ENCODE measurements at places on chromosomes 3 and 15. TPM values are rescaled to one million over a fixed set of nuclear protein-coding genes. Genes with fewer than 3 reads are reported as not detected.

The SCAMP5 gene
- total RNA-seq, result 1.5 TPM

- no peak for DNase-seq
- H3K27me3 ChIP-seq, result no peaks in the 10 kb centered on the region
- H3K4me3 ChIP-seq, result no peak overlapping the region
- no peak overlapping the region for H3K27ac ChIP-seq
- H3K4me1 ChIP-seq, result no peaks in the 10 kb centered on the region
- no peaks in the 10 kb centered on the region for H3K36me3 ChIP-seq
Observed at GRCh38 chr15:62277816-62278394, 112.8 kb upstream of the C2CD4B start.

DNA sequence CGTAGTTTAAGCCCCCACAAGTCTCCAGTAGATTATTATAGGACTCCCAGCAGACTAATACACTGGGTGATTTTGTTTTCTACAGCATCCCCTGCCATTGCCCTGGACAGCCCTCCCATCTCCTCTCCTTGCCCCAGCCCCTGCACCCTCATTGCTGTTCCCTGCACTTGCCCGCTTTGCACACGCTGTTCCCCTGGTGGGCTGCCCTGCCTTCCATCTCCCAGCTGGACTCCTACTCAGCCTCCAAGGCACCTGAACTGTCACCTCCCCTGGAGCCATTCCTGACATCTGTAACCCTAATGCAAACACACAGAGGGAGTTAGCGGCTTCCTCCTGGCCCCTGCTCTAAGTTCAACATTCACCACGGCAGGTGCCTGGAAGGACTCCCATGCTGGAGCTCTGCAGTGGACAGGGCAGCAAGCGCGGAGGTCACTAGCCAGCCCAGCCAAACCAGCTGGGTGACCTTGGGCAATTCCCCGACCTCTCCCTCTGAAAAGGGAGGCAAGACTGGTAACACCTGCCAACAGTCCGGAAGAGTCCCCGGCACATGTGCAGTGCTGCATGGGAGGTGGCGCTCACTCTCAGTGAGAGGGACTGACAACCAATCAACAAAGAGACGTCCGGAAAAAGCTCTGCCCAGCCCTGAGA is 38.8 kb upstream of the IQSEC1 start:
- H3K36me3 ChIP-seq, result no peaks in the 10 kb centered on the region
- H3K4me1 ChIP-seq, result no peaks in the 10 kb centered on the region
- H3K27ac ChIP-seq, result no peak overlapping the region
- H3K27me3 ChIP-seq, result no peaks in the 10 kb centered on the region

- no peaks in the 10 kb centered on the region for H3K27me3 ChIP-seq
- no peak for DNase-seq
- no peak overlapping the region for H3K4me3 ChIP-seq
- H3K27ac ChIP-seq, result peak overlapping the region; percentile 97
- peaks cover 33% of the 10 kb centered on the region for H3K4me1 ChIP-seq
- H3K36me3 ChIP-seq, result no peaks in the 10 kb centered on the region
Observed at GRCh38 chr15:66839506-66840112, 137.6 kb downstream of the SMAD6 start.

DNA sequence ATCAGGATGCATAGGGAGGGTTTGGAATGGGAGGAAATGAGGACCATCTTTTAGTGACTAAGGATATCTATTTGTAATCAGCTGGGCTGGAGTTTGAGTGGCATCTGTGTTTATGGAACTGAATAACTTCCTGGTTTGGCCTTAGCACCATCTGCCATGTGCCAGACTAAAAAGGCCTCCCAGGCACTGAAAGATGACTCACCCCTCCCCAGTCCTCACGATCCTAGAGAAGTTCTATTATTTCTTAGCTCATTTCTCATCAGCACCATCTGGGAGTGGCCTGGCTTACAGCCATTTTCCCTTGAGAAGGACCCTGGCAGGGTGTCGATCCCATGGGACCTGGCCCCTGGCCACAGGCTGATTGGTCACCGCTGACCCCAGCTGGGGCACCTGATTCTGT is 23.9 kb upstream of the CTXND1 start:
- no peak overlapping the region for H3K27ac ChIP-seq
- H3K4me1 ChIP-seq, result no peaks in the 10 kb centered on the region
- no peak overlapping the region for H3K4me3 ChIP-seq
- DNase-seq, result no peak

GRCh38 chr3:36893826-36894225 is 51.0 kb downstream of the TRANK1 start:
- no peak for DNase-seq
- H3K36me3 ChIP-seq, result peaks cover 16% of the 10 kb centered on the region
- H3K27ac ChIP-seq, result no peak overlapping the region
- H3K27me3 ChIP-seq, result no peaks in the 10 kb centered on the region
- peaks cover 3% of the 10 kb centered on the region for H3K4me1 ChIP-seq

DNA sequence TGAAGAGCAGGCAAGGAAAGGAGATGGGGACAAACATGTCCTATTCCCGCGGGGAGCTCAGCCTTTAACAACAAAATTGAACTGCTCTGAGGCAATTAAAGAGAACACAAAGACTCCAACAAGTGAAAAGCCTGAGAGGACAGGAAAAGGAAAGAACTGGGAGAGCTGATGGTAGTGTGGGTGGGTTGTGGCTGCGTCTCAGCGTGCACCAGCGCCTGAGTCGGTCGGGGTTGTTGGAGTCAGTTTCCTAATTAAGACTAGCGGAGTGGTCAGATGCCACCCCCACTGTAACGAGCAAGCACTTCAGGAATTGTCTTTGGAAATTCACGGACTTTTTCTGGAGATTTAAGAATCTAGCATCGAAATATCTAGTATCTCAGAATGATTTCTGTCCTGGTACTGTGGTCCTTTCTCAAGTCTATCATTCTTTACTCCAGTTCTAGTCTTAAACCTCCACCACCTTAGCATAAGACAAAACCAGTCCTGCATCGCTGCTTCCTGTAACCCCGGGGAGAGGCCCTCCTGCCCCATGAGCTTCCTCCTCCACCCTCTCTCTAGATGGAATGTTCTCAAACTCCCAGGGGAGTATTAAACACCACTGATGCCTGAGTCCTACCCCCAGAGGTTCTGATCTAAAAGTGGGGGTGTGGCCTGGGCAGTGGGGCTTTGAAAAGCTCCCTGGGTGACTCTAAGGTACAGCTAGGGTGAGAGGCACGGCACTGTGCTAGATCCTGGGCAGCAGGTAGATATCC is 104.0 kb downstream of the CYP19A1 start:
- no peak overlapping the region for H3K4me3 ChIP-seq
- no peak overlapping the region for H3K27ac ChIP-seq
- no peaks in the 10 kb centered on the region for H3K27me3 ChIP-seq
- no peaks in the 10 kb centered on the region for H3K4me1 ChIP-seq
- H3K36me3 ChIP-seq, result no peaks in the 10 kb centered on the region

DNA sequence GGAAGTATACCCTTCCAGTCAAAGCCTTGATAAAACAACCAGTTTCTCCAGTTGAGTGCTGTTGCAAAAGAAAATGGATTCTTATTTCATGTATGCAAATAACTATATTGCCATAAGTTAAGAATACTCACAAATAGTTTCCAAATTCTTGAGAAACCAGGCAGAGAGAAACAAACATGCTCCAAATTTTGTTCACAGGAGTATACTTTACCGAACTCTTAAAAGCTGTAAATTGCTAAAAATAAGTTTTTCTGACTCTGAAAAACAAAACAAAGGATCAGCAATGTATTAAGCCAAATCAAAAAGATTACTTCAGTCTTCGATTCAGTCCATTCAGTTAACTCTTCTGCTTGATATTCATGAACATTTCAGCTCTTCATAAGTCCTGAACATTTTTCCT is 646.5 kb downstream of the MCTP2 start:
- H3K4me3 ChIP-seq, result no peak overlapping the region
- no peak overlapping the region for H3K27ac ChIP-seq
- H3K4me1 ChIP-seq, result no peaks in the 10 kb centered on the region
- no peaks in the 10 kb centered on the region for H3K27me3 ChIP-seq
- H3K36me3 ChIP-seq, result no peaks in the 10 kb centered on the region

- H3K36me3 ChIP-seq, result no peaks in the 10 kb centered on the region
- no peak overlapping the region for H3K27ac ChIP-seq
- no peak overlapping the region for H3K4me3 ChIP-seq
- H3K4me1 ChIP-seq, result no peaks in the 10 kb centered on the region
- H3K27me3 ChIP-seq, result no peaks in the 10 kb centered on the region
- DNase-seq, result no peak
Observed at GRCh38 chr3:107574650-107575049, 51.9 kb downstream of the BBX start.

- no peaks in the 10 kb centered on the region for H3K36me3 ChIP-seq
- no peaks in the 10 kb centered on the region for H3K4me1 ChIP-seq
- no peak overlapping the region for H3K27ac ChIP-seq
Observed at GRCh38 chr15:66126031-66126441, 127.5 kb downstream of the MEGF11 start.

DNA sequence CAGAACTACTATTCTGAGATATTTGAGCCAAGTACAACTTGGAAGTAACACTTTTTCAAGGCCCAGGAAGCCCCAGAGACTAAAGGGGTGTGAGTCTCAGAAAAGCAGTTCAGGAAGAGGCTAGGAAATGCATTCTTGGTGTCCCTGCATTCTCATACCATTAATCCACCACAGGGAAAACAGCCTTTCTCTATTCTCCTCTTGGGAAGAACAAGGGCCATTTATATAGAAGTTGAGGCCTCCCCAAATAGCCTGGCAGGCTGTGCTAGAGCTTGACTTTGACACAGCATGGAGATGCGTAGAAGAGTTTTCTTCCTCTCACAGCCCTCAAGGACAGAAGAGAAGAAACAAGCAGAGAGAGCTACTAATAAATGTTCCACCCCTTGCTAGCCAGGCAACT is 5.5 kb upstream of the NR2C2 start:
- peaks cover 8% of the 10 kb centered on the region for H3K4me1 ChIP-seq
- no peak for DNase-seq
- H3K36me3 ChIP-seq, result peaks cover 15% of the 10 kb centered on the region
- no peak overlapping the region for H3K27ac ChIP-seq

GRCh38 chr15:92725171-92725570 is 69.6 kb upstream of the FAM174B start:
- no peaks in the 10 kb centered on the region for H3K36me3 ChIP-seq
- no peak for DNase-seq
- no peaks in the 10 kb centered on the region for H3K27me3 ChIP-seq
- no peaks in the 10 kb centered on the region for H3K4me1 ChIP-seq
- H3K27ac ChIP-seq, result no peak overlapping the region
- H3K4me3 ChIP-seq, result no peak overlapping the region

GRCh38 chr3:152314677-152315353 is 46.1 kb downstream of the MBNL1 start:
- H3K27me3 ChIP-seq, result no peaks in the 10 kb centered on the region
- H3K27ac ChIP-seq, result peak overlapping the region; percentile 75
- H3K4me3 ChIP-seq, result peak overlapping the region; percentile 50
- no peak for DNase-seq

DNA sequence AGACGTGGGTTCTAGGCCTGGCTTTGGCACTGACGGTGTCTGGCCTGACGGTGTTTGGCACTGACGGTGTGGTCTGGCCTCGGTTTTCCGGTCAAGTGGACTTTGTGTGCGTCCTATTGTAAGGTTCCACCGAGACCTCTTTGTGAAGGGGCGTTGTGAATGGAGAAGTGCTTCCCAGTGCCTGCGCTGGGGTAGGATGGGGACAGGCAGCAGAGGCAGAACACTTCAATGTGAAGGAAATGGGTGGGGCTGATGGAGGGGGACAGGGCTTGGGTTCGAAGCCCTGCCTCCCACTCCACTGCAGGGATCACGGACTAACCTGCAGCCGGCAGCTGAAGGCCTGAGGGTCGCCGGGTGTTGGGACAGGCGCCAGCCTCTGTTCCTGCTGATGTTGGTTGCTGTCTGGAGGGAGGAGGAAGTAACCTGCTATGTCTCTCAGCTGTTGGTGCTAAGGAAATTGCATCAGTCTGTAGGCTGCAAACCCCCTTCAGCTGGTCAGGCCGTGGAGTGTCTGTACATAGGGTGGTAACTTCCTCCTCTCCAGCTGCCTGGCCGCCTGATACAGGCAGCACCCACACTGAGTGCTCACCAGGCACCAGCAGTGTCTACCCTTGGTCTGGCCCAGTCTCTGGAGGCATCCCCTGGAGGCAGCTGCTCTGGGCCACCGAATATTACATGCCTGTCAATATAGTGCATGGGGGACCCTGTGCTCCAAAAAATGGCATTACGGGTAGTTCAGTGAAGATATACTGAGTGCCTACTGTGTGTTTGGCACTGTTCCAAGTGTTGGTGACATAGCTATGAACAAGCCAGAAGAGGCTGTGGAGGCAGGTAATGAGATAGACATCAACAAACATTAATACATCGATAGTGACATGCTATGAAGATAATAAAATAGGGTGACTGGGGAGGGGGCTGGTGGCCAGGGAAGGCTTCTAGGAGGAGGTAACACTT is 1.1 kb downstream of the TM6SF1 start:
- peak overlapping the region; percentile 89 for H3K4me3 ChIP-seq
- H3K4me1 ChIP-seq, result peaks cover 15% of the 10 kb centered on the region
- no peak for DNase-seq
- peak overlapping the region; percentile 56 for H3K27ac ChIP-seq
- H3K36me3 ChIP-seq, result no peaks in the 10 kb centered on the region
- no peaks in the 10 kb centered on the region for H3K27me3 ChIP-seq

GRCh38 chr15:37586976-37587375 is 347.5 kb upstream of the TMCO5A start:
- DNase-seq, result no peak
- no peaks in the 10 kb centered on the region for H3K4me1 ChIP-seq
- no peak overlapping the region for H3K4me3 ChIP-seq
- no peaks in the 10 kb centered on the region for H3K36me3 ChIP-seq
- H3K27ac ChIP-seq, result no peak overlapping the region

DNA sequence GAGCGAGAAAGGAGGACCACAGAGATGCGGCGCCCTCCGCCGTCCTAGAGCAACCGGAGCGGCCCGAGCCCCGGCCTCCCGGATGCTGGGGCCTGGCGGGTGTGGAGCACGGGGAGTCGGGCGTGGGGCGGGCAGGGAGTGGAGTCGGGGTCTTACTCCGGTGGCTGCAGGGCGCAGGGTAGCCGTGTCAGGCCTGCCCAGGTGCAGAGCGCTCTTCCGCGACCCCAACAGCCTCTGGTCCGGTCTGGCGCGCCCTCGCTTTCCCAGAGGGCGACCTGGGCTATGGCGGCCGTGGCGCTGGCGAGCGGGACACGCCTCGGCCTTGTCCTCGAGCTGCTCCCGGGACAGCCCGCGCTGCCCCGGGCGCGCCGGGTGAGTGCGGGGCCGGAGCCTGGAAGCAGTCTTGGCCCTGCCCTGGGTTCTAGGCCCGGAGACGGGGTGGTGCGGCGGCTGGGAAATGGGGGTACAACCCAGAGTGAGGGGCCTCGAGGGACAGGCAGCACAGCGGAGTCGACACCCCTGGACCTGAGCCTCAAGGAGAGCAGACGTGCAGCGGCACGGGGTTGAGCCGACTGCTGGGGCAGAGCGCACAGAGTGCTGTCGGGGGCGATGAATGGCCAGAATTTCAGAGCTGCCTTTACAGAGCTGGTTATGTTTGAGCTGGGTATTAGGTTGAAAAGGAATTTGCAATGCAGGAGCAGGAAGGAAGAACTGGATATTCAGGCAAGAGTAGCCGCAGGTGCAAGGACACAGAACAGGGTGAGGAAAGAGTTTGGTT is at the start of gene ZNF662:
ZNF662 (plus strand) TSS at position 73 of the 778 bp plus-strand sequence. CDS start 1,973 bp downstream, outside the sequence.
- H3K36me3 ChIP-seq, result peaks cover 12% of the 10 kb centered on the region
- peak within 1 kb of the TSS; percentile 40 for H3K27ac ChIP-seq
- H3K4me1 ChIP-seq, result peaks cover 17% of the 10 kb centered on the region
- peak within 1 kb of the TSS; percentile 90 for H3K4me3 ChIP-seq
- no peaks in the 10 kb centered on the region for H3K27me3 ChIP-seq

GRCh38 chr3:160987982-160988964 is 116.9 kb downstream of the B3GALNT1 start:
- H3K27ac ChIP-seq, result no peak overlapping the region
- no peak for DNase-seq
- H3K36me3 ChIP-seq, result no peaks in the 10 kb centered on the region
- H3K27me3 ChIP-seq, result no peaks in the 10 kb centered on the region
